ENCODE measurements at places on chromosomes 1 and 21.

DNA sequence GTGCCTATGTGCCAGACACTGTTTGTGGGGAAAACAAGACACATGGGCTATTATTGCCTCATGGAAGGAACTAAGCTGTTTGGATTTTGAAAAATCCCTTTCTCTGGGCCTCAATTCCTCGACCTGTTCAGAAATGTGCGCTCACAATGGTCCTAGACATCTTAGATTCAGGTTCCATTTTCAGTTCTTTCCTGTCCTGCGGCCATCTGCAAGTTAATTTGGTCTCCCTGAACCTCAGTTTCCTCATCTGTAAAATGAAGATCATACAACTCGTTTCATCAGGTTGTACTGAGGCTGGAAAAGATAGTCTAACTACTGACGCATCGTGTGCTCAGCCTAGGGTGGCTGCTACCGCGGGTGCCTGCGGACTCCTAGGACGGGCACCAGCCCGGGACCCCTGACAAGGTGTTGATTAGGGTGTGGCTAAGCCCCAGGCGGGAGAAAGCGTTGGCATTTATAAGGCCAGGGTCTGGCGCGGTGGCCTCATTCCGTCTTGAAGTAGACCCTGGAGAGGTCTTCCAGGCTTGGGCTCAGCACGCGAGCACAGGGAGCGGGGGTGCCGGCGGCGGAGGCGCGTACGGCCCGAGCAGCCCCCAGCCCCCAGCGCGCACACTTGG lies 493 bp upstream of the ELOA start:
- DNase-seq: no peak

GRCh38 chr1:232463225-232463624 lies 166.7 kb downstream of the SIPA1L2 start:
- DNase-seq: no peak

DNA sequence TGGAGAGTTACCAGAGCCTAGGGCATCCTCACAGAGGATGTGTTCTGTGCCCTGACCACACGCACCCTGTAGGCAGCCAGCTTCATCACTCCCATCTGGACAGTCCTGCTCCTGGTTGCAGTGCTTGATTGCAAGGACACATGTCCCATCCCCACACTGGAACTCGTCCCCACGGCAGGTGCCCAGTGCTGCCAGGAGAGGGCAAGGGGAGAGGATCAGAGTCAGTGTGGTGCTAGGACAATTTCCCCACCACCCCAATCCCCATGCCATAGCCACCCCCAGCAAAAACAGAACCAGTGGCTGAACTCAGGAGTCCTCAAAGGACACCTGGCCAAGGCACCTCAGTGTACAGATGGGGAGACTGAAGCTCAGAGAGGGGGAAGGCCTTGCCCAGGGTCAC lies 37.2 kb upstream of the MAGOH start:
- no peak for DNase-seq

DNA sequence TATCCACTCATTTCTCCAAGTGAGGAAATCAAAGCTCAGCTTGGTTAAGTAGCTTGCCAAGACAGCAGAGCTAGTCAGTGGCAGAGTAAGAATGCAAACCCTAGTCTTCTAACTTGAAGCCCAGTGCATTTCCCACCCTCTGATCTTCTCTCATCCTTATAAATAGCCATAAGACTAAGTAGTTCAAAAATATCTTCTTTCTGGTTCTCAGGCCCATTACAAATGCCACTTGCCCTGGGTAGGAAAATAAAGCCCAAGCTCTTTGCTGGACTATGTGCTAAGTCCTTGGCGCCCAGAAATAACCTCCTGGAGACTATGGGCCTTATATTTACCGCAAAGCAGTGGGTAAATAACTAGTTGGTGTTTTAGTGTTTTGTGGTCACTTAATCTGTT lies 505.8 kb downstream of the PLPP3 start:
- DNase-seq: no peak

DNA sequence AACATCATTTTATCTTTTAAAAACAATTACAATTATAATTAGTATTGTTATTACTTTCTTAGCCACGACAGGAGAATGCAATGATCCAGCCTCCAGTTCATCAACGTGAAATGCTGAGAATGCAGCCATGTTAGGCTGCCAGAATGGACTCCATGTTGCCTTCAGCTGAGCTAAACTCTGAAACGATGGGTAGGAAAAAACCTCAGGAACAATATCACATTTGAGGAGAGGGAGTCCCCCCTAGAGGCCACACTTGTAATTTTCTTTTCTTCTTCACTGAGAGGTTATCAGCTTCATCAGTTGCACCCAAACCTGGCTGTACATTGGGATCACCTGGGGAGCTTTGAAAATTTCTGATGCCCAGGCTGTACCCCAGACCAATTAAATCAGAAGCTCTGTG lies 34.6 kb upstream of the DNAH14 start:
- DNase-seq: no peak

GRCh38 chr1:206886831-206887230 lies 10.4 kb upstream of the IL24 start:
- no peak for DNase-seq

DNA sequence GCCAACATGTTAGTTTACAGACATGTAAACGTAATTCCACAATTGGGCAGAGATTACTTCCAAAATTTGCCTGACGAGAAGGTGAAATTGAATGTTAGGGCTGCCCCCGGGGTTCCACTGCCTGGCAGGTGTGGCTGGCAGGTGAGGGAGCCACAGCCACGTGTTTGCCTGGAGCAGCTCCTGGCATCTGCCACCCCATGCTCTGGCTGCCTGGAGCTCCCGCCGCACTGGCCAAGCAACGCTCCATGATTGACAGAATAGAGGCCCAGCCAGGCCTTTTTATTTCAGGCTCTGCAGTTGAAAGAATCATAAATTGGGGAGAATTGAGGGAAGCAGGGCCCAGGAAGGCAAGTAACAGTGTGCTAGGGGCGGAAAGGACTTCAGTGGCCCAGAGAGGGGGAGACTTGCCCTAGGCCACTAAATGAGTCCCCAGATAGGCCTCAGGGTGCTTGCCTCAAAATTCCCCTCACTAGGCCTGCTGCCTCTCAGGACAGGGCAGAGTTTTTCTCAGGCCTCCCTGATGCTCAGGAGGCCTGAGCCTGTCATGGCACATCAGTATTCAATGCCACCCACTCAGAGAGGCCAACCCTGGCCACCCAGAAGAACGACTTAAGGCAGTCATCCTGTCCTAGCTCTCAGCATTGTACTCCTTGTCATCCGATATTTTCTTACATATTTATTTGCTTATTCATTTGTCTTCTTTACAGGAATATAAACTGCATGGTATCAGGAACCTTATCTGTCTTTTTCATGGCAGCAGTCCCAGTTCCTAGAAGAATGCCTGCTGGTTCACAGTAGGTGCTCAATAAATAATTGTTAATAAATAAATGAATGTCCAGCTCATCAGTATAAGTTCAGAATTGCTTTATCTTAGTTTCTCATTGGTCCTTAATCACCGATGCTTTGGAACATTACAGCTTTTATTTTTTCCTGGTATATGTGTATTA lies 16.6 kb upstream of the S1PR1 start:
- DNase-seq: no peak

DNA sequence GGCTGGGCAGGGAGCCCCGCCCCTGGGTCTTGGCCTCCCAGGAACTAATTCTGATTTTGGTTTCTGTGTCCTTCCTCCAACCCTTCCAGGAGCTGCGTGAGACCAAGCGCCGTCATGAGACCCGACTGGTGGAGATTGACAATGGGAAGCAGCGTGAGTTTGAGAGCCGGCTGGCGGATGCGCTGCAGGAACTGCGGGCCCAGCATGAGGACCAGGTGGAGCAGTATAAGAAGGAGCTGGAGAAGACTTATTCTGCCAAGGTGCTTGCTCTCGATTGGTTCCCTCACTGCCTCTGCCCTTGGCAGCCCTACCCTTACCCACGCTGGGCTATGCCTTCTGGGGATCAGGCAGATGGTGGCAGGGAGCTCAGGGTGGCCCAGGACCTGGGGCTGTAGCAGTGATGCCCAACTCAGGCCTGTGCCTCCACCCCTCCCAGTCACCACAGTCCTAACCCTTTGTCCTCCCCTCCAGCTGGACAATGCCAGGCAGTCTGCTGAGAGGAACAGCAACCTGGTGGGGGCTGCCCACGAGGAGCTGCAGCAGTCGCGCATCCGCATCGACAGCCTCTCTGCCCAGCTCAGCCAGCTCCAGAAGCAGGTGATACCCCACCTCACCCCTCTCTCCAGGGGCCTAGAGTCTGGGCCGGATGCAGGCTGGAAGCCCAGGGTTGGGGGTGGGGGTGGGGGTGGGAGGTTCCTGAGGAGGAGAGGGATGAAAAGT lies 18.5 kb upstream of the SEMA4A start:
- DNase-seq: no peak

GRCh38 chr1:184661801-184662200 lies 92.9 kb downstream of the EDEM3 start:
- no peak for DNase-seq

DNA sequence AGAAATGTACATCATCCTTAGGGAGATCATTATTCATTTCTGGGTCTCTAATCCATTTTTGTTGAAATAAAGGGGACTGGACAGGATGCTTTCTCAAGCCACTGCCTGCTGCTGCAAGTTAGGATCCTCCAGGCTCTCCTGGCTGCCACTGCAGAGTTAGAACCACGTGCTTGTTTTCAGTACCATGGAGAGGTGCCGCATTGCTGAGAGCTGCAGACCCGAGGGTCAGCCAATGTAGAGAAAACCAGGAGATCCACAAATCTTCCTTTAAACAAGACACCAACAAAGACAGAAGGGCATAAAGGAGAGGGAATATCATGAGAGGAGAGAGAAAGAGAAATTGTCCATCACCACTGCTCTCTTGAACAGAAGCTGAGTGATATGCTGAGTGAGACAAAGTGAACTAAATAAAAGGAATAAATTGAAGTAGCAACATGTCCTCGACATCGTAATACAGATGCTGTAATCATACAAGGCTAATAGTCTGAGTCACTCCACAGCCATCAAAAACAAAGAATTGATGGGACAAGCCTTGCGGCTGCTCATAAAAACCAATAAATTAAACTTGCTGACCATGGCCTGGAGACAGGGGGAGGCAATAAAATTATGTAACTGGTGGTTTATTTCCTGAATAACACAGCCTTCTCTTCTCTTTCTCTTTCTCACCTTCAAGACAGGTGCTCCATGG lies 255.7 kb downstream of the OMA1 start:
- DNase-seq: no peak

- peak; percentile 49 for DNase-seq
Observed at GRCh38 chr1:203625628-203626019, 1.0 kb upstream of the ATP2B4 start.

GRCh38 chr1:198935306-198935921 lies 296.6 kb downstream of the PTPRC start:
- DNase-seq: peak; percentile 20

- DNase-seq: no peak
Observed at GRCh38 chr1:81801651-81802456, 1.1 kb downstream of the ADGRL2 start.

Measured in stimulated activated CD4-positive, alpha-beta T cell treated with anti-CD3 and anti-CD28 coated beads, TNF-alpha, amount 100 ng/mL, for 1 hour (primary cell).